Urinary bladder (tissue), 4 donors: ENCODE measurements at places on chromosomes 5 and 9. TPM values are rescaled to one million over a fixed set of nuclear protein-coding genes. Genes with fewer than 3 reads are reported as not detected.

Gene CERCAM
- polyA plus RNA-seq, result 41.6 TPM

Gene FUT7
- polyA plus RNA-seq, result 0.18 TPM

Gene HRCT1
- 15.8 TPM for polyA plus RNA-seq

Gene CDX1
- not detected for polyA plus RNA-seq

Gene CMYA5
- polyA plus RNA-seq, result 4.3 TPM

Gene LHX2
- polyA plus RNA-seq, result not detected

Gene ADGRD2
- not detected for polyA plus RNA-seq

Gene AQP3
- polyA plus RNA-seq, result 126 TPM

Gene GZMA
- polyA plus RNA-seq, result 1.7 TPM

Gene ENG
- polyA plus RNA-seq, result 196 TPM

Gene IFNA21
- not detected for polyA plus RNA-seq
